ENCODE measurements at places on chromosomes 1 and 21.
A peak's percentile ranks its signal among the peaks of the same experiment; 100 is the strongest.

- no peak for DNase-seq
Observed at GRCh38 chr1:17135530-17135929, 16.3 kb upstream of the PADI2 start.

- DNase-seq, result no peak
Observed at GRCh38 chr1:222788402-222789156, 26.3 kb upstream of the DISP1 start.

DNA sequence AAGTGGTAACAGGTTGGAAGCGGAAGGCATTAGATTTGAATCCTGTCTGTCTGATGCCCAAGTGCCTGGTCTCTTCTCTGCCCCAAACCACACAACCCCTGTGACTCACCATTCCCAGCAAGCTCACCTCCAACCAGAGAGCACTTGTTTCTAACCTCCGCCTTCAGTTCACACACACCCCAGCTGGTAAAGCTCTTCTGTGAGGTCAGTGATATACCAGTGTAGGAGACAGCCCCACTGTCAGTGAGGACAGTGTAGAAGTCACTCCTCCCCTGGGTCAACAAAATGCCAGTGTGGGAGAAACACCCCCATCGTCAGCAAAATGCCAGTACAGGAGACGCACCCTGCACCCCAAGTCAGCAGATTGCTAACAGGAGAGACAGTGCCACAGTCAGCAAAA, 2.6 kb downstream of the RIMS3 start:
- DNase-seq, result no peak

GRCh38 chr21:31731056-31731856, 662 bp downstream of the SCAF4 start:
- DNase-seq, result peak; percentile 63

GRCh38 chr1:181433931-181434330, 49.4 kb upstream of the CACNA1E start:
- DNase-seq, result no peak

DNA sequence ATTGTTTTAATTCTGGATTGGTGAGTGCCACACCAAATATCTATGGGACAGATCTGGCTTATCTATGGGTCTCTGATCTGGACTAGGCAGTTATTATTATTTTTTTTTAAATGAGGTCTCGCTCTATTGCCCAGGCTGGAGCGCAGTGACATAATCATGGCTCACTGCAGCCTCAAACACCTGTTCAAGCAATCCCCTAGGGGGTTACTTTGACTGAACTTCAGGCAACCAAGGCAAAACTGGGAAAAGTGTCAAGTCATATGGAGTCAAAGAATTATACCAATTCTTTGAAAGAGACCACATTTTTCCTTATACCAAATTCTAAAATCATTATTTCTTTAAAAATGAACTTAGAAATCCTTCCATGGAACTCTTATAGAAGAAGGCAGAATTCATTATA, 129.1 kb upstream of the HOOK1 start:
- no peak for DNase-seq

DNA sequence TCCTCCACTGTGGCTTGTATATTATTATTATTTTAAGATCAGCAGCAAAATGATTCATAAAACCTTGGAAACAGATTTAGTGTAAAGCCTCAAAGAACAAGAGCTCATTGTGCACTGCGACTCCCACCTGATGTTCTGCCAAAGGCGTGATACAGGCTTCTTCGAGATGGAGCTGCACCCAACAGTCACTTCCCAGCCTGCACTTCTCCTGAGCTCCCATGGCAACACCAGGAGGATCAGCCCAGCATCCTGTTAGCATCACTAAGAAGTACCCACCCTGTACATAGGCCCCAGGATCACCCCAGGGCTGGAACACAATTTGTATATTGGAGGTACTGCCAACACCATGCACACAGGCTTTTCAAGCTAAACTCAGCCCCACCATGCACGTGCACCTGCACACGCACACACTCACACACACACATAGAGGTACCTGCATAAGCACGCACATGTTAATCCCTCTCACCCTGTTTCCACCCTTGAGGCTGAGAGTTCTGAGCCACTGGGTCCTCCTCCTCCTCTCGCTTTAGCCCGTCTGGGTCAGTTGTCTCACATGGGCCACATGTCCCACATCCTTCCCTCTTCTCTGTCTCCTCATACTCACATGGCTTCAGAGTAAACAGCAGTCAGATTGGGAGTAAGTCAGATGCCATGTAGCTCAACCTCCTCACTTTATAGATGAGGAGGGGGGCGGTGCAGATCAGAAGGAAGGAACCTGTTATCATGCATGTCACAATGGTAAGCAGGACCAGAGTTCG, 281.9 kb upstream of the POU3F1 start:
- DNase-seq, result no peak

GRCh38 chr1:42325014-42325402, 10.0 kb downstream of the FOXJ3 start:
- no peak for DNase-seq

DNA sequence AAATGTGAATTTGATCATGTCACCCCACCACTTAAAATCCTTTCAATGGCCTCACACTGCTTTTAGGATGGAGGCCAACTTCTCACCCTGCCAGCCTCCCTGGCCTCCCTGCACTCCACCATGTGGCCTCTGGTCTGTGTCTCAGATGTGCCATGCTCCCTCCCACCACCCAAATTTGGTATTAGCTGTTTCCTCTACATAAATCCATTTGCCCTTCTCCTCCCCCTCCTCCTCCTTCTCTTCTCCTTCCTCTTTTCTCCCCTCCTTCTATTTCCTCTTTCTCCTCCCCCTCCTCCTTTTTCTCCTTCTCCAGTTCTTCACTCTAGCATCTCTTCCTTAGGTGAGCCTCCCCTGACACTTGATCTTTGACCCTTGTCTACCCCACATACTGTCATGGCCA, 16.7 kb upstream of the GUCA2B start:
- no peak for DNase-seq

DNA sequence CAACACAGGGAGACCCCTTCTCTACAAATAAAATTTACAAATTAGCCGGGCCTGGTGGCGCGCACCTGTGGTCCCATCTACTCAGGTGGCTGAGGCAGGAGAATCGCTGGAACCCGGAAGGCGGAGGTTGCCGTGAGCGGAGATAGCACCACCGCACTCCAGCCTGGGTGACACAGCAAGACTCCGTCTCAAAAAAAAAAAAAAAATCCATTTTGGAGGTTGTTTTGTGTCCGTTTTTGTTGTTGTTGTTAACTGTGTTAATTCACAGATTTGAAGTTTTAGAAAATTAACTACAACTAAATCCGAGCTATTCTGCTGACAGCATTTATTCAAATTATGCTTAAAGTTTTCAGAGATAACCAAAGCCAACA, 618 bp downstream of the CLCC1 start:
- no peak for DNase-seq

GRCh38 chr1:10380594-10381275, 18.1 kb upstream of the PGD start:
- DNase-seq, result no peak

DNA sequence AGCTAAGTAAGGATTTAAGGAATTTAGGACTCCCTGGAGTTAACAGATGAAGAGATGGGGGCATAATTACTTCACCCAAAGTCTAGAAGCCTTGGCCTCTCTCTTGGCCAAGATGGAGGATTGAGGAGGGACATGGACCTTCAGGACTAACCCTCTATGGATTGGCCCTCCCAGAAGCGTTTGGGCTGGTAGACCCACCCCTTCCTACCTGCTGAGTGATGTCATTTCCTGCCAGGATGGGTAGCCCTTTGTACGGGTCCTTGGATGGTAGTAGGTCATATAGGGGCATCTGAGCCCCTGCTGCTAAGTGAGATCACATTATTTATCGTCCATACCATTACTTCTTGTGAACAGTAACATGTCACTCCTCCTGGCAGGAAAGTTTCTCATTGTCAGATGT, 17.7 kb downstream of the LURAP1 start:
- no peak for DNase-seq

- DNase-seq, result no peak
Observed at GRCh38 chr1:81358151-81358550, 442.6 kb upstream of the ADGRL2 start.

DNA sequence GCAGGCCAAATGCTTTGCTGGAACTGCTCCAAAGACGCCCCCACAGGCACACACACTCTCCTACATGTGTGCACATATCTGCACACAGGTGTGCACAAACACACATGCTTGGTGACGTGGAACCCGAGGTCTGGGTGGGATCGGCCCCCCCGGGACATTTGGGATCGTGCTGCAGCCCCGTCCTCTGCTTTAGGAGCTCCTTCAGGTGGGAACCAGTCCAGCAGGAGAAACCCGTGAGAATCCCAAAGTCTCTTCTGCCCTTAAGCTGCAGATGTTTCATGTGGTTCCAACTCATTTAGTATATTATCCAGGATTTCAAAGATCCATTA, 38.6 kb downstream of the UBE2G2 start:
- DNase-seq, result no peak

- DNase-seq, result no peak
Observed at GRCh38 chr1:55051621-55052020, 12.3 kb downstream of the PCSK9 start.

DNA sequence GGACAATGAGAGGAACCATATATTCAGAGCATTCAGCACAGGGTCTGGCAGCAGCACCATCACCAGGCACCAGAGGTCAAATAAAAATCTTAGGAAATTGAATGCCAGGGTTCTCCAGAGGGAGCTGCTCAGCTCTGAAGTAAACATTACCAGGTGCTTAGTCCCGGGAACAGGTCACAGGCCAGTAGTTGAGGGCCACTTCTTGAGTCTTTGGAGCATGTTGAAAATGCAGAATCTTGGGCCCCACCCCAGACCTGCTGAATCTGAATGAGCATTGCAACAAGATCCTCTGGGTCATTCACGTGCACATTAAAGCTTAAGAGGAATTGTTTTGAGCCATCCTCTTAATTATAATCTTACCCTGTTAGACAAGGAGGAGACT, 33.8 kb downstream of the PHC2 start:
- DNase-seq, result no peak

GRCh38 chr1:115624859-115625258, 16.9 kb upstream of the VANGL1 start:
- no peak for DNase-seq

- DNase-seq, result no peak
Observed at GRCh38 chr1:199875337-199875736, 152.2 kb upstream of the NR5A2 start.

DNA sequence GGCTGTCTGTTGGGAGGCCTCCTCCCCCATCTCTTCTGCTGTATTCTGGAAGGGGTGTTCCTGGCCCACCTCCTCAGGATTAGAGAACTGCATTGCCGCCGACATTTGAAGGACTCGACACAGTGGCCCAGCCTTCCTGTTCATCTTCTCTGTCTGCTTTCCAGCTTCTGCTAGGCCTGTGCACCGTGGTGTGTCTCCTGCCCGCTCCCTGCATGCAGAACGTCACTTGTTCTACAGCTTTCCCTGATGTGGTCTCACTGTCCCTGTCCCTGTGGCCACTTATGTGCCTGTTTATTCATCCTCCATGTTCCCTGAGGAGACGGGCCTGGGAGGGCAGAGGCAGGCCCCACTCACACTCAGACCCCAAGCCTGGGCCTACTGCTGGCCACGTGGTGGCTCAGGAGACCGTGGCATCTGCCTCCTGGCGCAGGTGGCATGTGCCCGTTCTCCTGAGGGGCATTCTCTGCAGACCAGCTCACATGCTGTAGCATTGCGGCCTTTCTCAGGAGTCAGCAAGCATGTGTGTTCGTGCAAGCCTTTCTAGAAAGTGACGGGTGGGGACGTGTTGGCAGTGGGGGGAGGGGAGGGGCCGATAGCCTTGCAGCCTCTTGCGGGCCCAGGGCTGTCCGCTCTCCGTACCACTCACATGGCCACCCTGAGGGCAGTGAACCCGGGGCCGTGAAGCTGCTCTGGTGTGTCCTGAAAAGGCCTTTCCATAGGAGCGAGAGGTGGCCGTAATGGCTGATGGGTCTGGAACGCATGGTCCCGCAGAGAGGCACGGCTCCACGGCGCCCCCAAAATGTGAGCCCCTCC, 35.9 kb downstream of the POFUT2 start:
- no peak for DNase-seq

- peak; percentile 68 for DNase-seq
Observed at GRCh38 chr1:156726549-156727226, 1.6 kb upstream of the METTL25B start.

- DNase-seq, result no peak
Observed at GRCh38 chr1:79711001-79711431, 704.5 kb upstream of the ADGRL4 start.

GRCh38 chr1:195851804-195852203, 756.4 kb downstream of the KCNT2 start:
- DNase-seq, result no peak

DNA sequence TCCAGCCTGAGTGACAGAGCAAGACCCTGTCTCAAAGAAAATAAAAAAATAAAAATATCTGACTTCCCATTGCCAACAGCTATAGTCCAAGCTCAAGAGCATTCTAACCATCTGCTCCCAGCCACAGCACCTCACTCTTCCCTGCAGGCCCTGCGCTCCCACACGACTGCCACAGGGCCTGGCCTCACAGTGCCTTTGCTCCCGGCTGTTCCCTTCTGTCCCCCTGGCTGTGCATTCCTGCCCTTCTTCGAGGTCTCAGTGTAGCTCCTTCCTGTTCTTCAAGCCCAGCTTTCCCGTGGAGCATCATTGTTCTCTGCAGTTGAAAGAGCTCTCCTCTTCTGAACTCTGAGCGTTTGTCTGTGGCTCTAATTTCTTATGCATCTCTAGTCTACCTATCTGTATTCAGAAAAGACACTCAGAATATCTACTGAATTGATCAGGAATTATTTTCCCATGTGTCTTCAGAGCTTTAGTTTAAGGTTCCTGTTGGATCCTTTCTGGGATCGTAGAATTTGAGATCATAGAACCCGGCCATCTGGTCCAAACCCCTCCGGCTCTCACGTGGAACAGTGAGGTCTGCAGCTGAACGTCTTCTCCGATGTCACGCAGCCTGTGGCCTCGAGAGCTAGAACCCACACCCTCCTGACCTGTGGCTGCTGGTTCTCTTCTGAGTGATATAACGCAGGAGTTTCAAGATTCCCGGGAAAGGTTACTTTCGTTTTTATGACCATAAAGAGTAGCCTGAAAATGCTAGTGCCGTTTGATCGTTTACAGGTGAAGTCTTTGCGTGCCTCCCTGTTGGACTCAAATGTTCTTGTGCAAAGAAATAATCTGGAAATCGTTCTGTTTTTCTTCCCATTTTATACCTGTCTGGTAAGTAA, 54.4 kb downstream of the DOP1B start:
- no peak for DNase-seq

DNA sequence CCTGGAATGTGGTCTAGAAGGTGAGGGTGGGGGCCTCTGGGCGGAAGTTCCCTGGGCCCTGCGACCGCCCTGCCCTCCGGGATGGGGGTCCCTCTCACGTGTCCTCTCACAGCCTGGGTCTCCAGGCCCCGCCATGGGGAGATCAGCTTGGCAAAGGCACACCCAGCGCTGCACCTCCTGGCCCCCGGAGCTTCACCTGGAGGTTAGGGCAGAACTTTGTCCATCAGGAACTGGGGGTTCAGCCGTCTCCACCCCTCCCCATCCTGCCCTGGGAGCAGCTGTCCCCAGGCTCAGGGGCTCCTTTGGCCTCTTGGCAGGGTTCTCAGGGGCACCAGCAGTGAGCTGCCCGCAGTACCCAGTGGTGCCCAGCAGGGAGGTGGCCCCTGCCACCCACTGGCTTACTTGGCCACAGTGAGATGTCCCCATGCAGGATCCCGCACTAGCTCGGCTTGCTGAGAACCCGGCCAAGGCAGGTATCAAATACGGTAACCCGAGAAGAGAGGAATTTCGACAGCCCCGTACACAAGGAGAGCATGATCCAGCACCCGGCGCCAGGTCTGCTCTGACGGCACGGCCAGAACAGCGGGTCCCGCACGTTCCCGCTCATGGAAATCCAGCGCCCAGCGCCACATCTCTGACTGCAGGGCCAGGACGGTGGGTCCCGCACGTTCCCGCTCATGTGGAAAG, 36.7 kb downstream of the RRP1 start:
- no peak for DNase-seq

- DNase-seq, result no peak
Observed at GRCh38 chr1:220787069-220787619, 431 bp downstream of the MTARC1 start.

All from endothelial cell (in vitro differentiated cells).